ENCODE measurements at places on chromosomes 5 and 9.

DNA sequence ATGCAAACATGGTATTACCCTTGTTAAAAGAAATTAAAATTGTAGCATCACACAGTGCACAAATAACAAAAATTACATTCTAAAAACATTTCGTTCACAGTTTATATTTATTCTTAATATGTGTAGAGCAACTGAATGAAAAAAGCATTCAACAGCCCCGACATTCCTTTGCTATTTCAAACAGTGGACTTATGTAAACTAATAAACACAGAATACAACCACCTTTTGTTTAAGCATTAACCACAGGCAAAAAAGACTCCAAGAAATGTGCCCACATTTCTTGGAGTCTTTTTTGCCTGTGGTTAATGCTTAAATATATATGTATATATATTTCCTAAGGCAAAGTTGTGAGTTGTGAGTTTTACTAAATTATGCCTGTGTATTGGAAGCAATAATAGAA is 532.5 kb upstream of the DAP start:
- DNase-seq: no peak

DNA sequence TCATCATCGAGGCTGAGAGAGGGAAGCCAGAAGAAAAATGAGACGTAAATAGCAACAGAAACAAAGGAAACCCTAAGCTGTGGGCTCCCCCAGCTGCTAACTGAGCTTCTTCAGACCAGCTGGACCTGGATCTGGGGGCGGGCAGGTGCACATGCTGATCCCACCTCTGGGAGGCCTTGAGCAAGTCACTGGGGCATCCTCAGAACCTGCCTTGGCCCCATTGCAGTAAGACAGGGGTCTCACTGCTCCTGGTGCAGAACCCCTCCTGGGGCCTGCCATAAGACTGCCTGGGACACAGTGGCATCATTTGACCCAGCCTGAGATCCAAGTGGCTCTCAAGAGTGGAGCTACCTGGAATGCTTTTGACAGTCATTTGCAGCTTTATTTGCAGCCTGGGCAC is 77.4 kb downstream of the PHF2 start:
- no peak for DNase-seq

DNA sequence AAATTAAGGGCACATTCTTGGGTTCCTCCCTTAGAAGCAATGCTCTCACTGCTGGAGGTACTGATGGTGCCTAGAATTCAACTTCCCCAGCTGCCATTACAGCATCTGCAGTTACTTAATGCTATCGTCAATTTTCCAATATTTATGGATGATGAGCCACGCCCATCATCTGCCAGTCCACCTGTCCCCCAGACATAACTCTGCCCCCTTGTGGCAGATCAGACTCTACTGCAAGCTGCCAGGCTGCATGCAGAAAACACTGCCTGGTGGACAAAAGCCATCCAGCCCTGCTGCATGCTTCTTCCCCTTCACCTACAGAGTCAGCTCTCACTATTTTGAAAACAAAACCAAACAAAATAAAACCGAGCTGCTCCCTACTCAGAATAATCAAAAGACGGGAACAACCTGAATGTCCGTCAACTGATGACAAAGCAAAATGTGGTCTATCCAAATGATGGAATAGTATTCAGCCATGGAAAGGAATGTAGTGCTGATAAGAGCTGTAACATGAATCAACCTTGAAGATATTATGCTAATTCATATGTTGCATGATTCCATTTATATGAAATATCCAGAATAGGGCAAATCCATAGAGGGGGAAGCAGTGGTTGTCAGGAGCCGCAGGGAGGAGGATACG is 66.4 kb downstream of the RETREG1 start:
- peak; percentile 29 for DNase-seq

DNA sequence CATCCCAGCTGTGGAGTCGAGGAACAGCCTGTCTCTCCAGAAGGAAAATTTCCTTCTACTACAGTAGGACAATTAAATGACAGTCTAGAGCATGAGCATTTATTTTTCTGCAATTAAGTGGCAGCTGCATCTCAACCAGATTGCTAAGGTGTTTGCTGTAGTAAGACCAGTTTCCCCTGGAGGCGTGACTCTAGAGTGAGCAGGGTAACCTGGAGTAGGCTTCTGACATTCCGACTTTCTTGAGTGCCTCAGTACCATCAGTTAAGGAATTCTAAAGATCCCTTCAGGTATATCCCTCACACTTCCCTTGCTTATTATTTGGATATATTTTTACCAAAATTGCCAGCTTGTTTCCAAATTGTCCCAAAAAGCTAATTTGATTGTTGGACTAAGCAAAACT is 59.2 kb upstream of the IRX2 start:
- no peak for DNase-seq

- no peak for DNase-seq
Observed at GRCh38 chr9:130765137-130766020, 69.7 kb upstream of the ABL1 start.

- peak; percentile 16 for DNase-seq
Observed at GRCh38 chr9:33287087-33287490, 3.2 kb upstream of the NFX1 start.

DNA sequence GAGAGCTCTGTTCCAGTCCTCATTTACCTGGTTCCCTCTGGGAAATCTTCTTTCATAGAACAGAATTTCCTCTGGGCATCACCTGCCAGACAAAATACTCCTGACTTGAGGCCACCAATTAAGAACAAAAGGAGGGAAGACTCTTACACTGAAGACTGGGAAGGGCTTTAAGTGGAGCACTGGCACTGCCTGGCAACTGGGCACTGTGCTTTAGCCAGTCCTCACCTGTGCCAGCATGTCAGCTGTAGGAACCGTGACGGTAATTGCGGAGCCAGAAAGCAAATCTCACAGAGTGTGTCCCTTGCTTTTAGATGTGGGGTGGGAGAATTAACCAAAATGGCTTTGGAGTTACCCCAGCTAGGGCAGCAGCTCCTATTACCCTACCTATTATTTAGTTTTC is 40.6 kb downstream of the FAM219A start:
- DNase-seq: no peak

- DNase-seq: no peak
Observed at GRCh38 chr5:34831303-34831702, 7.7 kb upstream of the TTC23L start.

GRCh38 chr5:179227580-179228311 is 117.5 kb downstream of the ADAMTS2 start:
- DNase-seq: no peak

GRCh38 chr5:91293131-91293530 is 90.0 kb downstream of the ARRDC3 start:
- peak; percentile 22 for DNase-seq

DNA sequence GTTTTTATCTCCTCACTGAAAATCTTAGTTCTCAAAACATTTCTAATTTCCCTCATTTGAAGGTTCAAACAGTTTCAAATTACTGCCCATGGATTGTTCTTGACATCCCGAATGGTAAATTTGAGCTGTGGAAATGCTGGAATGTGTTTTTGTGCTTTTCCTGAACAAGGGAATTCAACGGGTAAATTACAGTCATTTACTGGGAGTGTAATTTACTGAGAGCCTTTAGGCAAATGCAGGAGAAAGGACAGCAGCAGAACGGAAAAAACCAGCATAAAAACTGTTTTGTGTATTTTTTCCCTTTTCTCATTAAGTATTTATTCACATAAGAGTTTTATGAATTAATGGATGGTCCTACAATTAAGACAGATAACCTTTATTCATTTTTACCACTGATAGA is 139.2 kb downstream of the PBX3 start:
- DNase-seq: no peak

- no peak for DNase-seq
Observed at GRCh38 chr9:71755230-71755629, 13.1 kb downstream of the CEMIP2 start.

DNA sequence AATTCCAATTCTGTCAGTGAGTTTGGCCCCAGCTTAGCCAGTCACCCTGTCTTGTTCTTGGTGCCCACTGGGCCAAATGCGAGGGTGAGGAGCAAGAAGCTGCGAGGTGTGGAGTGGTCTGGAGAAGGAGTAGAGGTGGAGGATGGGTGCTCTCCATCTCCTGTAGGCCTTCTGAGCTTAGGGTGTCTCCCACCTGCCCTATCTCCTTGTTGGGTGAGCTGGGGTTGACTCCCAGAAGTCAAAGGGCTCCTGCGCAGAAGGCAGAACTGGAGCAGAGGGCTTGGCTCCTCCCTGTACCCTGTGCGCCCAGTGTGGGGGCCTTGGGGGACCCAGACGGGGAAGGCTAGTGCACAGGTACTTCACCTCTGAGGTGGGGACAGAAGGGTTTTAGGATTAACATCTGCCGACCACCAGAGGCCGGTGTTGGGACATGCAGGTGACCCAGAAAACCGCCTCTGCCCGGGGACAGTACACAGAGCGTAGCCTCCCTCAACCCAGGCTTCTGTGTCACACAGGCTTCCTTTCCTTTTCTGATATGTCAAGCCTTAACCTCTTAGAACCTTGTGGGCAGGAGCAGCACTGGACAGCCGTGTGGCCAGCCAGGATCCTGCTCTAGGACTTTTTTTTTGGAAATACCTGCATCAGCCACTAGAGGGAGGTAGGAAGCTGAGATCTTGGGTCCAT is 16.9 kb downstream of the IL5 start:
- peak; percentile 46 for DNase-seq

DNA sequence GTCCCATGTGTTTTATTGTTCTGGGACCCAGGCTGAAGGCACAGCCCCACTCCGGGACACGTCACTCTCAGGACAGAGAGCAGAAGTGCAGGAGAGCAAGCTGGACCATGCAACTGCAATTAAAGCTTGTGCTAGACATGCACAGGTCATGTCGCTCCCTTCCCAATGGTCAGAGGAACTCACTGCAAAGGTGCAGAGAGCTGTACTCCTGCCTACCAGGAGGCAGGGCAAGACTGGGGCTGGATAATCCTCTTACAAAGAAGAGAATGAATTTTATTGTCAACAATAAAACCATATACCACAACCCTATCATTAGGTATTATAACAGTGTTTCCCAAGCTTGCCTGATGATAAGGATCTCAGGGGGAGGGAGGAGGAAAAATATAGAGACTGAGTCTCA is 74.0 kb upstream of the NEK6 start:
- no peak for DNase-seq

DNA sequence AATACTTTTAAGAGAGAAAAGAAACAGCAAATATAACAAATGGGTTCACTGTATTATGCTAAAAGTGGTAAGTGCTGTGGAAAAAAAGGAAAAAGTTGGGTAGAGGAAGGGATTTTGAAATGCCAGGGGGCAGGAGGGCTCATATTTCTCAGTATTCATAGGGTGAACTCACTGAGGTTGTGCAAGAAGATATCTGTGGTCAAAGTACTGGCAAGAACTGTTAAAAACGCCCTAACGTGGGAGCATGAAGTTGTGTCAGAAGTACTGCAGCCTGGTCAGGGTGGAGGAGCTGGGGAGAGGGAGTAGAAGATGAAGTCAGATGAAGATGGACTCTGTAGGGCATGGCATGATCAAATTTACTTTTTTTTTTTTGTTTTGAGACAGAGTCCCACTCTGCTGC is 31.2 kb upstream of the SLC28A3 start:
- DNase-seq: no peak

DNA sequence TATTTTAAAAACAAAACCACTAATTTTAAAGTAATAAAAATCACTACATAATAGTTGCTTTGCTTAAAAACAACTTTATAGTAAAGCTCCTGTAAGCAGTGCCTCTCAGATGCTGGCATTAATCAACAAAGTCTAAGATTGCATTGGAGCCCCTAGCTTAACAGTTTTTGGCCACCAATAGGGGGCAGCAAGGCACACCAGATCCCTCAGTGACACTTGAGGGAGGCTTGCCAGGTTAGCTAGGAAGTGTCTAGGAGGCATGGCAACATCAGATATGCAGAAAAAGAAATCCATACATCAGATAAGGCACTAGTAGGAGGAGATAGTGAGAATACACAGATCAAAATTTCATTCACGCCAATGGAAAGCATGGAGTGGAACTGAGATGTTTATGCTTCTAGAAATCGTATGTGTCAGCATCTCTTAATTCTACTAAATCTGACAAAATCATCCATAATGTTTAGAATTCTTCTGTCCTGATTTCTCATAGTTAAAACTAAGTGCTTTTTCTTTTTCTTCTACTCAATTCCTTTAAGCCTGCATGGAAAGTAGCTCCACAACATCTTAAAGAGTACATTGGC is 73.6 kb upstream of the PAM start:
- DNase-seq: peak; percentile 72

DNA sequence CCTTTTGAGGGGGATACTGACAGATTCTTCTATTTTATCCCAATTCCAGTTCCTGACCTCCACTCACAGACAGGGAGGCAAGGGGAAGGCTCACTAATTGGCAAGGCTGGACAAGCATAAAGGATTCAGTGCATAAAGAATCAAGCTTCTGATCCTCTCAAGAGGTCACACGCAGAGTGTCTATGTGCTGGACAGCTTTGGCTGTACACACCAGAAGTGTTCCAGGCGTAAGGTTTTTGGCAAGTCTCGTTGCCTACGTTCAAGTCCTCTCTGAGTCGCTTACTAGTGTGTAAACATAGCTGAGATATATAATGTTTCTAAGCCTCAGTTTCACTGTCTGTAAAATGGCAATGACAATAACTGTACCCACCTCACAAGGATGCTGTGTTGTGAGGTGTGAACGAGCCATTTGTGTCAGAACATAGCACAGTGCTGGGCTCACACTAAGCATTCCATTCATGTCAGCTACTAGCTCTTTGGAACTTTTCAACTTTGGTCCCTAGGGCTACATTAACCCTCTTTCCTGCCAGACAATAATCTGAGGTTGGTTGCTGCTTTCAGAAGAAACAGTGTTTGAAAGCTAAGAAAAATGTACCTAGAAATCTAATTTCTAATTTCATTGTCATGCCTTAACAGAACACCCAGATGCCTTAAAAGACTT is 52.1 kb downstream of the PALM2AKAP2 start:
- no peak for DNase-seq

DNA sequence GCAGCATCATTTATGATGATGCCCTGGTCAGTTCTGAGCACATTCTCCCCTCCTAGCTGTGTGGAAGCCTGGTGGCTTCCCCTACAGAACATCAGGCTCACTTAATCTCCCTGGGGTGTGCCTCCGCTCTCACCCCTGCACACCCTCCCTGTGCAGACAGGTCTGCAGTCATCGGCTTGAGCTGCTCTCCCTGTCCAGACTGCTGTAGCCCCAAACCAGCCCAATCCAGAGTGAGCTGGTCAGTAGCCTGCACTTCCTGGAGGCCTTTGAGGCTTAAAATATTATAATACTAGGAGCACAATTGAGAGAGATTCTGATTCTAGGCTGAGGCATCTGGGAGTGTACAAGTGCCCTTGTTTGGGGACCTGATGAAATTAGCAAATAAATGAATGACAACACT is 60.2 kb downstream of the PPARGC1B start:
- DNase-seq: no peak

DNA sequence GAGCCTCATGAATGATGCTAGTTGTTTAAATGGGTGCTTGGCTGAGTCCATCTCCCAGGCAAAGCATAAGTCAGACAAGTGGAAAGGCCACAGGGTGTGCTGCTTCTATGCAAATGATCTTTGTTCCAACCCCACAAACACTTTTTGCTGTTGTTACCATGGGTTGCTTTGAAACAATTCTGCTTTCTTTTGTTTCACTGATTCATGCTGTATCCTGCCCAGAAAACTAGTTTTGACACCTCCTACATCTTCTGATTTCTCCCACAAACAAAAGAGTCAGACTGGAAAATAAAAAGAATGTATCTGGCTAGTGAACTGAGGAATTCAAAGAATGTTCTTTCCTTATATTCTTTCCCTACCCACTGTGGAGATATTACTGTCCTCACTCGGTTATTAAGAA is 298.6 kb downstream of the DIRAS2 start:
- DNase-seq: no peak

GRCh38 chr9:2128618-2129017 is 113.5 kb downstream of the SMARCA2 start:
- DNase-seq: peak; percentile 24

GRCh38 chr5:31630931-31631330 is 8.0 kb upstream of the PDZD2 start:
- DNase-seq: no peak

GRCh38 chr9:123552530-123552929 is 196.5 kb downstream of the CRB2 start:
- DNase-seq: no peak
